Hepatic stellate cell (primary cell): ENCODE measurements at places on chromosomes 2 and 18.
A peak's percentile ranks its signal among the peaks of the same experiment; 100 is the strongest.

GRCh38 chr2:237200462-237200861 is 114.8 kb downstream of the COPS8 start:
- DNase-seq, result no peak

- peak; percentile 31 for DNase-seq
These were observed 1.6 kb upstream of the NFE2L2 start for GRCh38 chr2:177265824-177266817.

- DNase-seq, result peak; percentile 33
These were observed 17.6 kb downstream of the MRPL35 start for GRCh38 chr2:86216575-86217555.

- DNase-seq, result no peak
These were observed 1.2 kb downstream of the CNGA3 start for GRCh38 chr2:98347298-98348065.

GRCh38 chr18:1047406-1047805 is 142.7 kb downstream of the ADCYAP1 start:
- no peak for DNase-seq

GRCh38 chr18:76450452-76451395 is 44.3 kb downstream of the ZNF516 start:
- peak; percentile 69 for DNase-seq

DNA sequence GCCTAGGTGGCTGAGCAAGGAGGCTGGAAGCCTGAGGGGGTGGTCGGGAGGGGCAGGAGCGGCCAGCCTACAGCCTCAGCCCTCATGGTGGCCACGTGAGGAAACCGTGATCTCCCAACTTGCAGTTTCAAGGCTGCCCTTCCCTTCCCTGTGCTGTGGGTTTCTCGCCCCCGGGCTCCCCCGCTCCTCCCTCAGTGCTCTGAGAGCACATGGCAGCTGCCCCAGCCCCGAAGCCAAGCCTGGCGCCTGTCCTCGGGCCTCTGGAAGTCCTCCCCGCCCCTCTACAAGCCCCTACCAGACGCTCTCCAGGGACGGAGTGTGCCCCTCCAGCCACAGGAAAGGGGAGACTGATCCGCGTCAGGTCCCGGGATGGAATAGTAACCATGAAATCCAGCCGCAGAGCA is 586 bp upstream of the ANKRD23 start:
- DNase-seq, result no peak
